AG09319 (cell line): ENCODE measurements at places on chromosomes 3 and 15.

GRCh38 chr3:18100121-18100520 lies 325.0 kb downstream of the SATB1 start:
- no peak for DNase-seq

GRCh38 chr3:145704020-145704419 lies 457.0 kb downstream of the PLOD2 start:
- no peak for DNase-seq

DNA sequence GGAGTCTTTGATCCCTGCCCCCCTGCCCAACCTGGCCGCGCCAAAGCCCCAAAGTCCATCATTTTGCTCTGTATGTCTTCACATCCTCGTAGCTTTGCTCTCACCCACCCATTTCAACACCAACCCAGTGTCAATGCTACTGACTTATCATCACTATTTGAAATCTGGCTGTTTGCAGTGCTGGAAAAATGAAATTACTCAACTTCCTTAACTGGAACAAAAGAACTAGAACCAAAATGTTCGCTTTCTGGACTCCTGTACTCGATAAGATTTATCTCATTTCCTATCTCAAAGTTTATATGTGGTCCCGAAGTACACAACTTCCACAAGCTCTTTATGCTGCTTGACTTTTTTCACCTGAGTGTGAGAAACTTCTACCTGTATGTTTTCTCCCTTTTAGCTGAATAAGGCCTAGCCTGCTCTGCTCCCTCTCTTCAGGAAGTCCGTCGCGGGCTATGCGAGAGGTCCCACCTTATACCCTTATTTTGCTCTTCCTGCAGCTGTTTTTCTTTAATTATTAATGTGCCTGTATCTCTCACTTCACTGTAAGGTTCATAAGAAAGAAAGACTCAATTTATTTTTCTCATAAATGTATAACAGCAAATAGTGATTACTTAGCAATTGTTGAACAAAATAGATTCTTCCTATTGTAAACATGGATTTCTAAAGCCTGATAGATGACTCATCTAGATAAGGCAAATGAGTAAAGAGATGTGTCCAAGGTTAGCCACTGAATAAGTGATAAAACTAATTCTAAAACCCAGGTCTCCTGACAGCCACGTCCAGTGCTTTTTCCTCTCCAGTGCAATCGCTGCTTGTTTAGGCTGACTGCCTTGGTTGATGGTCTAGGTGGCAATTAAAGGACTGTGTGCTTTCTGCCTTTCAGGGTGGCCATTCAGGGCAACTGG lies 464.1 kb upstream of the TPRG1 start:
- DNase-seq, result no peak

GRCh38 chr3:98109807-98110549 lies 20.5 kb upstream of the OR5H1 start:
- DNase-seq, result no peak
